ENCODE measurements at places on chromosomes 1 and 21. TPM values are rescaled to one million over a fixed set of nuclear protein-coding genes. Genes with fewer than 3 reads are reported as not detected.
A peak's percentile ranks its signal among the peaks of the same experiment; 100 is the strongest.

DNA sequence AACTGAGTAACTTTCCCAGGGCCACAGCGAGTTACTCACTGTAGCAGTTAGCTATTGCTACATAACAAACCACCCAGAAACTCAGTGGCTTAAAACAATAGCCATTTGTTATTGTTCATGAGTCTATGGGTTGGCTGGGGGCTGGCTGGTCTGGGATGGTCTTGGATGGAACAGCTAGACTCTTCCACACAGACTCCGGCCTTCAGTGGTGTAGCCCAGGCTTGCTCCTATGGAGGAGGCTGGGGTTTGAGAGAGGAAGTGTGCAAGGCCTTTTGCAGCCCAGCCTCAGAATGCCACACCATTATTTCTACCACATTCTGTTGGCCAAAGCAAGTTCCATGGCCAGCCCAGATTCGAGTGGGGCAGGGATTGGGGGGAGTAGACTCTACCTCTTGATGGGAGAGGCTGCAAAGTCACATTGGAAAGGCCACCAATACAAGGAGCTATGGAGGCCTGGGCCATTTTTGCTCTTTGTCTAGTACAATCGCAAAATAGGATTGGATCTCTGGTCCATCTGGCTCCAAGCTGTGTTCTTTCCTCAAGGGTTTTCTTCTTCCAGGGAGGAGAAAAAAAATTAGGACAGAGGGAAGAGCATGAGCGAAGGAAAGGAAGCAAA, 37.5 kb upstream of the TTC22 start:
- DNase-seq = no peak

- DNase-seq = peak; percentile 89
These were observed 3.3 kb upstream of the FCRL6 start for GRCh38 chr1:159798893-159799292.

DNA sequence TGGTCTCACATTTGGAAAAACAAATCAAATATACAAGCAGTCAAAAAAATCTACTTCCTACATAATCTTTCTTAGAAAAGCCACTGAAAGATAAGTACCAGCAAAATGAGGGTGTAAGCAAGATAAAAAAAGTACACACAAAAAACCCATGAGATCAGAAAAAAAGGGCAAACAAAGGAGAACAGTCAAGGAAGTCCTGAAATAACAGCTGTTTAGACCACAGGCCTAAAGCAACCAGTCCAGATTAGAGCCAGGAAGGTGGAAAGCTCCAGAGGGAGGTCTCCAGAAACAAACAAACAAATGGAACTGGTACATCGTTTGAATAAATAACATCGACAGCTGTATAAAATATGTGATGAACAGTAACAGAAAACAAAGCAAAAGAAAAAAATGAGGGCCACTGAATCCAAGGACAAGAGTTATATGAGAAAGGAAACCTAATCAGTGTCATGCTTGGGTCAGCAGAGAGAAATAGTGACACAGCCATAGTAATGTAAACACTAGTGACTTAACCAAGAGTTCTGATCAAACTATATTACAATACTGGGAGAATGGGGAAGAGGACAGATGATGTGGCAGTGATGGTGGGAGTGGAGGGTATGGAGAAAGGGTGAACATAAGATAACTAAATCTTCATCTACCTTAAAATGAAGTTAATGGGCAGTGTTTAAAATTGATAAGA, 67.5 kb downstream of the NVL start:
- no peak for DNase-seq

DNA sequence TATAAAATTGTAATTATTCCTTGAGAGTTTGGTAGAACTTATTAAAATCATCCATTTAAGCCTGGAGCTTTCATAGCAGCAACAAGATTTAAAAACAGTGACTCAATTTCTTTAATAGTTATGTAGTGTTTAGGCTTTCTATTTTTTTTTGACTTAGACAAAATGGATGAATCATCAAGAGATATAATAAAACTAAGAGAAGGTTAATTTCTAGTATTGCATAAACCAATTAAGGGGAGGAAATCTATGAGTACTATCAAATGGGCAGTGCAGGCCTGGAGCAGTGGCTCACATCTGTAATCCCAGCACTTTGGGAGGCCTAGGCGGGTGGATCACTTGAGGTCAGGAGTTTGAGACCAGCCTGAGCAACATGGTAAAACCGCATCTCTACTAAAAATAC, 416.3 kb upstream of the USP24 start:
- peak; percentile 64 for DNase-seq

GRCh38 chr1:221718381-221719277, 23.3 kb downstream of the DUSP10 start:
- DNase-seq = peak; percentile 95

DNA sequence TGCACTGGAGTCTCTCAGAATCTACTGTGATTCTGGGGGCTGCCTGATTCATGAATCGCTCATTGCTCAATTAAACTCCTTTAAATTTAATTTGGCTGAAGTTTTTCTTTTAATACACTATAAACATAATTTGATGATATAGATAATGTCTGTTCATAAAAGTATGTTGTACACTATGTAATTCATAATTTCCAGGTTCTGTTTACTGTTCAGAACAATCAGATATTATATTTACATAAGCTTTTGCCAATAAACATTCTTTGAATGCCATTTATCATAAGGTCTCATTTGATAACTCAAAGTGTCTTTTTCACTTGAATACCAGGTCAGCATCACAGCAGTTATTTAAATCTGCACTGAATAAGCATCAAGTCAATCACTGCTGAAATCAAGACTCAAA, 39.6 kb downstream of the PIGK start:
- no peak for DNase-seq

GRCh38 chr1:213110349-213111300, 59.6 kb downstream of the RPS6KC1 start:
- DNase-seq = no peak

- DNase-seq = no peak
These were observed 172.0 kb upstream of the B3GALT2 start for GRCh38 chr1:193358419-193358818.

- DNase-seq = no peak
These were observed at the start of gene KDF1 for GRCh38 chr1:26959722-26960624. Gene KDF1, minus strand, starts transcription at chr1:26960468. Its CDS starts 8,088 bp downstream, at chr1:26952380.

DNA sequence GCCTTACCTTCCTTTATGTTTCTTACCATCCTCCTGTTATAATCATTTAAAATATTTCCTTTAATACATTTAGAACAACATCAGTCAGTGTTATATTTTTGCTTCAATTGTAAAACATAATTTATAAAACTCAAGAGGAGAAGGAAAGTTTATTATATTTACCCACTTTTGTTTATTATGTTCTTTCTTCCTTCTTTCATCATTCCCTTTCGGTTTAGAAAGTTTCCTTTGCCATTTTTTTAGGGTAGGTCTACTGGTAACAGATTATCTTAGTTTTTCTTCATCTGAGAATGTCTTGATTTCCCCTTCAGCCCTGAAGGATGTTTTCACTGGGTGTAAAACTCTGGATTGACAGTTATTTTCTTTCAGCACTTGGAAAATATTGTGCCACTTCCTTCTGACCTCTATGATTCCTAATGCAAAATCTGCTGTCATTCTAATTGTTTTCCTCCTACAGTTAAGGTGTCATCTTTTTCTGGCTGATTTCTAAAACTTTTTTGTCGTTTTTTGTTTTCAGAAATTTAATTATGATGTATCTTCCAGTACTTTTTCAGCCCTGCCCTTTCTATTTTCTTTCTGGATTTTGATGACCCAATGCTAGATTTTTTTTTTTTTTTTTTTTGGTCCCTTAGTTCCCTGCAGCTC, 25.0 kb downstream of the PTPN22 start:
- no peak for DNase-seq

DNA sequence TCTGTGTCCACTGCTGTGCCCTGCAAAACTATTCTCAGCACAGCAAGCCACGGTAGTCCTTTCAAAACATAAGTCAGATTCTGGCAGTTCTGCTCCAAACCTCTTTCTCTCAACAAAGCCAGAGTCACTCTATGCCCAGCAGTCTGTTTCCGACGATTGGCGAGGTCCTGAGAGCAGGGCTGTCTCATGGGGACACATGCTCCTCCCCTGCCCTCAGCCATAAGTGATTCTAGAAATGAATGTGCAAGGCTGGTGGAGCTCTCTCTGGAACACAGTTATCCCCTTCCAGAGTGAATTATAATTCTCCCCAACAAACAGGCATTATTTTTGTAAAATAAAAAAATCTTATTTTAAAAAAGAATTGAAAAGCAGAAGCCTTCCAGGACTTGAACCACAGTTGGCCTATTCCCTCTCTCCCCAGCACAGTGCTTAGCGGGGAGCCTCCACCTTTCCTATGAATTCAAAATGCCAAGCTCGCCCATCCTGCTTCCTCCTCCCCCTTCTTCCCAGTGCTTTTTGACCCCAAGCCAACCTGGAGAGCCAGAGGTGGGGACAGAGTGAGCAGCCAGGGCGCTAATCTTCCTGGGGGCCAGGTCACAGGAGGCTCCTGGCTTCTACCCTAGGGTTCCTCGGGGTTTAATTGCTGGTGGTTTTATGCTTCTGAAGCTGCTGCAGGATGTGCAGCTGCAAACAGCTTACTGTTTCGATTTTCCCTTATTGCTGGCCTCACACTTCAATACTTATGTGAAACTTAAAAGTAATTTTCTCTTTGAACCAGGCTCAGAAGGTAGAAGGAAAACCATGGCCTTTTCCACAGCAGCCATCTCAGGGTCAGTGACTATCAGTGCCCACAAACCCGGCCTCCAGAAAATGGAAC, 41.1 kb downstream of the KCNJ6 start:
- no peak for DNase-seq

GRCh38 chr1:202923533-202923932, 3.5 kb downstream of the KLHL12 start:
- no peak for DNase-seq

- no peak for DNase-seq
These were observed 244.4 kb downstream of the ZNF648 start for GRCh38 chr1:181817091-181817490.

DNA sequence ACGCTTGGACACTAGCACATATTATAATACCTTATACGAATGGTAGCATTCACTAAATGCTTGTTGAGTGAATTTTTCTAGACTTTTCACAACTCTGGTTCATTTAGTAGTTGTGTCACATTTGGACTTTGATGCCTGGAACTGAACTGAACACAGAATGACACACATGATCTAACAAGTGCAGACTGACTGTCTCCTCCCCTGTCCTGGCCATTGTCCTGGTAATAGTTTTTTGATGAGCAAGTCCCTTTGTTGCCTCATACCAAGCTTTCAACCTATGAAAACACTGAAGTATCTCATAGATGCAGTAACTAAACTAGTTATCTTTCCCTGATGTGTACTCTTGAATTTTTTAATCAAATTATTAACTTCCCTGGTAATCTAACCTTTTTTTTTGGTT, 66.4 kb downstream of the LRRC8D start:
- peak; percentile 59 for DNase-seq

GRCh38 chr1:24364975-24365678, 46.0 kb downstream of the GRHL3 start:
- DNase-seq = peak; percentile 91

DNA sequence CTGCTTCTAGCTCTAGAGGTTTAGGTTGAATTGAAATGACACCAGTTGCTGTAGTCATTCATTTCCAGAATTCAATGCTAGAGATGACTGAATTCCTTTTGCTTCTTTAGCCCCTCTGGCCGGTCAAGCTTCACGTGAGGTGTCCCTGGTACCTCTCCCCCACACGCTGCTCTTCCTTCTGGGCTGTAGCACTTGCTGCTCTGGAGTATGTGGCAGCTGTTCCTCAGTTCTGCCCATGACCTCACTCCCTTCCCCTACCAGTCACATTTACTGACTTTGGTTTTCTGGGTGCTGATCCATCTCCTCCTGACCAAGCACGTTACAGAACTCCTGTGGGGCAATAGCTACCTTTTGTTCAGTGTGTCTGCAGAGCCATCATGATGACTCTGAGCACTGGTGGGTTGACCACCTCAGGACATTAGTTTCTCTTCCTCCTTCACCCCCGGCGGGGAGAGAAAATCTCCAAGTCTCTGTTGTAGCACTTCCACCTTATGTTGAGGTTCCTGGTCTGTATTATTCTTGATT, 128.1 kb downstream of the HHAT start:
- no peak for DNase-seq

GRCh38 chr1:227333423-227333822, 15.1 kb upstream of the CDC42BPA start:
- no peak for DNase-seq

DNA sequence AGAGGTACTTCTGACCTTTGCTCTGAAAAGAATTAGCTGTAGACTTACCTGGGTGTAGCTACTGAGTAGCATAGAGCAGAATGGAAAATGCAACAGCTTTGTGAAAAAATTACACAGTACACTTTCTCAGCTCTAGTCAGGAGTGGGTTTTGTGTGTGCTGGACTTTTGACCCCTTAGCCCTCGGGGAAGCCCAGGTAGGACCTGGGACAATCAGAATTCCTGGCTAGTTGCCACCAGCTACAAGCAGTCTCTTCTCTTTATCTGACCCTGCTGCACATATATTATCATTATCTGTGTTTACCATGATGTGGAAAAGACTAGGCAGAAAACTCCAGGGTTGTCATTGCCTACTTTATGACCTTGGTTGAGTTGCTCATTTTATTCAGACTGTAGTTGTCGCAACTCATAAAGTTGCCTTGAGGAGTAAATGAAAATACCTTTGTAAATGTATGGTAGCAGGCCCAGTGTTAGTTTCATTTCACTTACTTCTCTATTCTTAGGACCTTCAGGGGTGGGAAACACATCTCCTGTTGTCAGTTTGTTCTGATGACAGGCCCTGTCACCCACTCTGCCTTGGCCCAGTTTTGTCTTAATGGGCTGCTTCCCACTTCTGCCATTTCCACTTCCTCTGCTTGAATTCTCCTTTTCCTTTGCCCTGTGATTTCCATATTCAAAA, 5.4 kb downstream of the NEK7 start:
- no peak for DNase-seq

- no peak for DNase-seq
These were observed 238.4 kb downstream of the GPATCH2 start for GRCh38 chr1:217392441-217392840.

DNA sequence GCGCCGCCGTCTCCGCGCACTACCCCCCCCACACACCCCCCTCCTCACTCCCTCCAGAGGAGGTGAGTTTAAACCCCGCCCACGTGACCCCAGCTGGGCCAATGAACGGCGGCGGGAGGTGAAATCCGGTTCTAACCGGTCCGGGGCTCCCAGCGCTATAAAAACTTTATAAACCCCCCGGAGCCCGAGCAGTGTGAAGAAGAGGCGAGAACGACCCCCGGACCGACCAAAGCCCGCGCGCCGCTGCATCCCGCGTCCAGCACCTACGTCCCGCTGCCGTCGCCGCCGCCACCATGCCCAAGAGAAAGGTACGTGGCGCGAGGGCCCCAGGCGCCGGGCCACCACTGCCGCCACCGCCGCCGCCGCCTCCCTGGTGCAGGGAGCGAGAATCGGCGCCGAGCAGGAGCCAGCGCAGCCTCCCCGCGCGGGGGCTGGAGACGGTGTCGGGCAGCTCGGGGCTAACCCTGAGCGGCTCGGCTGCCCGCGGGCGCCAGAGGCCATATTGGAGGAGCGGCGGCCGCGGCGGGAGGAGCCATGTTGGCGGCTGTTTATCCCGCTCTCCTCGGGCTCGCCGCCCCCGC, at the start of gene HMGN2:
Gene HMGN2 (plus strand): TSS at position 121 of the 581 bp plus-strand sequence. CDS start 173 bp downstream, at position 294.
- DNase-seq = peak; percentile 83

GRCh38 chr1:156725683-156726280, 2.5 kb upstream of the METTL25B start:
- peak; percentile 94 for DNase-seq

Gene TTC24
- not detected for total RNA-seq

Gene NR5A2
- total RNA-seq = 11.5 TPM

Gene MPZL1
- total RNA-seq = 112 TPM

Gene OLIG2
- total RNA-seq = not detected

Gene NEGR1
- 20.7 TPM for total RNA-seq

Gene NTMT2
- total RNA-seq = not detected

Gene RNF186
- not detected for total RNA-seq
